ENCODE measurements at places on chromosomes 2 and 18.

- DNase-seq = no peak
These were observed 130.4 kb upstream of the ARL4C start for GRCh38 chr2:234627308-234627707.

DNA sequence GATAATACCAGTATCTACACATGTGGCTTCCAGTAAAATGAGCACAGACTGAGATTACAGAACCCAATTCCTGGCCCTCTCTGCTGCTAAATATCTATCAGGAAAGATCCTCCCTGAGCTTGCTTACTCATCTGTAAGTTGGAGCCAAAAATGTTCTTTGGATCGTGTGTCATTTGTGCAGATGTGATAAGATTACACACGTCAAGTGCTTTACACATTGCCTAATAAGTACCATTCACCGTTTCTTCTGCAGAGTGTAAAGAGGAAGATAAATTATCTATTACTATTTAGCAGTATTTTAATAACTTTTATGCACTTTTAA is 23.2 kb upstream of the SLC20A1 start:
- peak; percentile 36 for DNase-seq

DNA sequence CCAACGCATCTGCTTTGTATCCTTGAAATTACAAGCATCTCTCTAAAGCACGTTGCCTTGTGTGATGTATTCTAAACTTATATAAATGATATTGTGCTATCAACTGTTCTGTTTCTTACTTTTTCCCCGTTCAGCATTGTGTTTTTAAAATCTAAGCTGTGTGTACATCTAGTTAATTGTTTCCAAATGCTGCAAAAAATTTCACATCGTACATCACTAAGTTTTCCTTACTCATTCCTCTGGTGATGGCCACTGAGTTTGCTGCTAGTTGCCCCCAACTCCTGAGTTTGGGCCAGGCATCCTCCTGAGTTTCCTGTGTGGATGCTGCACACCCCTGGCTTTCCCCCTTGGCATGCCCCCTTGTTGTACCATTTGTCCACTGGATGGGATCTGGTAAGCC is 139.7 kb downstream of the MYCN start:
- DNase-seq = no peak

- no peak for DNase-seq
These were observed 177.5 kb downstream of the CD8B2 start for GRCh38 chr2:106664669-106665068.

DNA sequence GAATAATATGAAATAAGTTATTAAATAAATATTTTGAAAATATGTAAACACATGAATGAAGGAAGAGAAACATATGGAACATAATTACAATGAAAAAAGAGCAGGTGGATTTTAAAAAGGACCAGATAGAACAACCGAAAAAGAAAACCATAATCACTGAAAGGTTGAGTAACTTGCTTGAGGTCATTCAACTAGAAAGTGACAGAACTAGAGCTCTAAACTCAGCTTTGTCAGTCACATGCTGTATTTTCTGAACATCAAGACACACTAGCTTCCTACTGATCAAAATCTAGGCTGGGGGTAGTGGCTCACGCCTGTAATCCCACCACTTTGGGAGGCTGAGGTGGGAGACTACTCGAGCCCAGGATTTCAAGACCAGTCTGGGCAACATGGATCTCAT is 30.0 kb upstream of the ITGAV start:
- DNase-seq = no peak

DNA sequence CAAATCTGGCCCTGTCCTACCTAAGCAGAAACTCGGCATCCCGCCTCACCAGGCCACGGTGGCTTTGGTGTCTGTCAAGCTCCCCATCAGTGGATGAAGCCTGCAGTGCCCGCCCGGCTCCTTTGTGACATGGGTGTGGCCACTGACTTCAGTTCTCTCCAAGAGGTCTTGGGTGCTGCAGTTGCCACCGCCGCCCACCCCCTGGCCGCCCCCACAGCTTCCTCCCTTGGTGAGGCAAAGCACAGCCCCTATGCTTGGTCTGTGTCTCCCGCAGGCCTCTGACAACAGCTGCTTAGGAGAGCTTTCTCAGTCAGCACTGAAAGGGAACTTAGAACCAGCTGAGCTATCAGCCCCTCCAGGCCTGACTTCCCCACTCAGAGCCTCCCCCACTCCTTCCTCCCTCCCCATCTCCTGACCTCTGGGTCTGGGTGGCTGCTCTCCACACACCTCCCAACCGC is 22.9 kb upstream of the GPR55 start:
- no peak for DNase-seq

GRCh38 chr18:38525039-38525438 is 959.4 kb upstream of the CELF4 start:
- DNase-seq = no peak

- DNase-seq = no peak
These were observed 8.9 kb upstream of the RPRM start for GRCh38 chr2:153487448-153487847.

DNA sequence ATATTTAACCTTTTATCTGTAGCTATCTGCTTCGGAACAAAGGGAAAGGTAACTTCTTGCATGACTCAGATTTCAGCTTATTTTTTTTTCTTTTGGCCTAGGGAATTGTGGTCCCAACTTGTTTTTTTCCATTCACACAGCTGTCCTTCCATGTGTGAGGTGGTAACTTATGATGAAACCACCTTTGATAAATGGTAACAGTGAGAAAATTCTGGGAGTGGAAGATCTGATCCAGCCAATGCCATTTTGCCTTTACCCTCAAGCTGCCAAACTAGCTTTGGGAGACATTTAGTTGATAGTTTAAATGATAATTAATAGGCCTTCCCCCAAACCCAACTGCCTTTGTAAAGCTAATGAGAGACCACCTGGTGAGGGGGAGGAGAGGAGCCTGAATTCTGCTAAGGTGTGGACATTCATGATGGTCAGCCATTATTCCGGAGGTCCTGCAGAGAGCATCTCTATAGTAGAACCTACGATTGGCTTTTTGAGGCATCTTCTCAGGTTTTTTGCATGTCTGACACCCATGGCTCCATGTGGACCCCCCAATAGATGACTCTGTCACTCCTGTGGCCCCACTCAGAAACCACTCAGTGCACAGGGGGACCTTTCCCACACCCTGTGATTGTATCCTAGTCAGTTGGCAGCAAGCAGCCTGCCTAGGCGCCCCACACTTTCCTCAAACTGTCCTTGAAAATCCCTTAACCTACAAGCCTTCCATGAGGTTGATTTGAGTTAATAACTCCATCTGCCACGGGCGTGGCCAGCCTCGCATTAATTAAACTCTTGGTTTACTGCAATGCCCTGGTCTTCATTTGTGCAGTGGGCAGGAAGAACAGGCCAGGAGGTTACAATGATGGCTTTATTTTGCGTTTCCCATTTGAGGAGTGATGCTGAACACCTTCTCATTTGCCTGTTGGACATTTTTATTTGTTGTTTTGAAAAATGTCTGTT is 263.5 kb upstream of the PXDN start:
- DNase-seq = no peak

DNA sequence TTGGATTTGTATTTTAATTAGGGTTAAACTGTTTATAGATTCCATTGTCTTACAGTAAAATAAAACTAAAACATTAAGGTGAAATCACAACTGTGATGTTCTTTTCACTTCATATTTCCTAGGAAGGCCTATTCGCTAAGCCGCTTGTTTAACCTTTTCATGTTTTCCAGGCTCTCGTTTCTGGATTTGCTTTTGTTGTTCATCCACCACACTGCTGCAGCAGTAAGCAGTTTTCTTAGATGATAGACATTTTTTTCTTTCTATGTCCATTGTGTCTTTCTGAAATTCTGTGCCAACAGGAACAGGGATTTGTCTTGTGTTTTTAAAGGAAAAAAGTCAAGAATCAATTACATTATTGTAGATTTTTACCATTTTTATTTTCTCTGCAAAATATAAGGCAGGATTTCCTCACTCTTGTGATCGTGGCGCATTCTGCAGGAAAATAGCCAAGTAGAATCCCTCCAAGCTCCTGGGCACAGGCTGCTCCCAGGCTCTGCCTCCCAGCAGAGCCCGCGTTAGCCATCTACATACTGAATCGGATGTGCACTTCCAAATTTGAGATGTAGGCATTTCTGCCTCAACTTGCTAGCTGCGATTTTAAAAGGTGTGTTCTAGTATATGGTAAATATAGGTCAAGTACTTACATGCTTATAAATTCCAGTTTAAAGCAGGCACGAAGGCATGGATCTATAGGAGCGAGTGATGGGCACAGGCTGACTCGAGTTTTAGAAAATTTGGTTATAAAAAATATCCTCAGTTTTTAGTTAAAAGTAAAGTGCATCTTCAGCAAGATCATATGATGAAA is 10.2 kb downstream of the TSHZ1 start:
- no peak for DNase-seq

DNA sequence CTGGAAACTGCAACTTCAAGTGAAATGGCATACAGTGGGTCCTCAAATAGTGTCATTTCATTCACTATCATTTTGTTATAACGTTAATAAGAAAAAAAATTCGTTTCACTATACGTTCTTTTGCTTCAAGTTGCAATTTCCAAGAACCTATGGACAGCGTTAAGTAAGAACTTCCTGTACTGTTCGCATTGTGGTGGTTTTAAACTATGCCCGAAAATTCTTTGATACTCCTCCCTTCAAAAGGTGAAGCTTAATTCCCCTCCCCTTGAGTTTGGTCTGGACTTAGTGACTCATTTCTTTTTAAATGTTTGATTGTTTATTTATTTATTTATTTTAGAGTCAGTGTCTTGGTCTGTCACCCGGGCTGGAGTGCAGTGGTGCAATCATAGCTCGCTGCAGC is 20.7 kb downstream of the GNLY start:
- DNase-seq = no peak

GRCh38 chr2:68083346-68083745 is 20.5 kb upstream of the C1D start:
- no peak for DNase-seq

DNA sequence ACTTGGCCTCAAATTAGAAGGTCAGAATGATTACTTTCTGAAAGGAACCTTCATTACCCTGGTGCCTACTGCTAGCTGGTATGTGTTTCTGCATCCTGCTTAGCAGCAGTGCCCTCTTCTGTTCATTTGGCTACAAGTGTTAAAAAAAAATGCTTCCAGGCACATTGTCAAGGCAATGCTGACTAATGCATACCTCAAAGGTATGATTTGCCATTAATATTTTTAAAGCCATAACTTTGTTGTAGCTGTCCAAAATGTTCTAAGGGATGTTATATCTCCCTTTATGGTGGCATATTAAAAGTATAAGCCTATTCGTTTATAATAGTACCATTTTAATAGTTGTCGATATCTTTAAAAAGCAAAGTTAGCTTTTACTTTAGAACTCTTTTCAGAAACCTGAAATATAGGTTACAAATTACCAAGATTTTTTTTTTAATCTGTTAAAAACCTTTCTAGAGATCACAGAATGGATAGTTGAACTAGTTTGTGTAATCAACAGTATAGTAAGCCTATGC is 52.0 kb upstream of the FAM171B start:
- peak; percentile 49 for DNase-seq

GRCh38 chr2:151106805-151107506 is 154.7 kb downstream of the RBM43 start:
- DNase-seq = no peak

GRCh38 chr2:230877759-230878598 is 13.2 kb downstream of the ITM2C start:
- DNase-seq = no peak

DNA sequence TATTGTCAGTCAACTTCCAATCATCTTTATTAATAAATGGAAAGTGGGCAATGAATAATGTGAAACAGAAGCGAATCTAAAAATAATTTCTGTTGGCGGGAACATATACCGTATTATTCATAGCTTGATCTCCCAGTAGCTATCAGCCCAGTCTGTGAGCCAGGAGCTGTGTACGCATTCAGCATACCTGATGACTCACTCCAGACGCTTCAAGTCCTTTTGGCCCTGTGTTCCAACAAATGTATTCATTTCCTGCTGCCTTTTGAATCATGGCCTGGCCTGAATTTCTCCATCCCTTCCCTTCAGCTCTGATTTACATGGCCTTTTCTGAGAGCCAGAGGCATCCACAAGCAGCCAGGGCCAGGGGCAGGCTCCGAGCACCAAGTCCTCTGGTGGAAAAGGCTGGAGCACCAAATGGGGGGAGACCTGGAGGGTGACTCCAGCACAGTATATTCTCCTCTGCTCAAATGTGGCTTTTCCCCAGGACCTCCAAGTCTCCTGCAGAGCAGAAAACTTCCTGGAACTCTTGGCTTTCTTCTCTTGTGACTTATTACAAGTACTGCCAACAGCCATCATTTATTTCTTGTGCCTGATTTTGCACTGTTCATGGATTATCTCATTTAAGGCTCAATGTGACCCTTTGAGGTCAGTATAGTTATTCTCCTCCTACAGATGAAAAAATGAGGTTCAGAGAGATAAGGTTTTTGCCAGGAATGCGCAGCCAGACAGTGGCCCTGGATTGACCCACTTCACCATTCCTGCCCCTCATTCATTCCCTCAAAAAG is 108.7 kb downstream of the EN1 start:
- DNase-seq = peak; percentile 90

DNA sequence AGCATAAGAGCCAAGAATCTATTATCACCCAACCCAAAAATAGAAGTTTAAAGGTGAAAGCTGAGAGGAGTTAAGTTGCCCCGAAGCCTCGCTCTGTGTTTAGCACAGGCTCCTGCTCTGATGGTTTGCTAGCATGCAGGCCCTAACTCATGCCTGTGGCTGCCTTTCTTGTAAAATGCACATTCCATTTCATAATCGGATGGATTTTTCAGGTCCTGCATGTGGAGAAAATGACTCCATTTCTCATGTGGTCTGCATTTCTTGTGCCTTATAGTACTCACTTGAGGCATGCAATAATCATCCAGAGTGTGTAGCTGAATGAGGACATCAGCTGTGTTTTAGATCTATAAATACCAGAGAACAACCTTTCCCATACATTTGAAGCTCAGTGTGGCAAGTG is 381.8 kb downstream of the CPS1 start:
- DNase-seq = no peak

DNA sequence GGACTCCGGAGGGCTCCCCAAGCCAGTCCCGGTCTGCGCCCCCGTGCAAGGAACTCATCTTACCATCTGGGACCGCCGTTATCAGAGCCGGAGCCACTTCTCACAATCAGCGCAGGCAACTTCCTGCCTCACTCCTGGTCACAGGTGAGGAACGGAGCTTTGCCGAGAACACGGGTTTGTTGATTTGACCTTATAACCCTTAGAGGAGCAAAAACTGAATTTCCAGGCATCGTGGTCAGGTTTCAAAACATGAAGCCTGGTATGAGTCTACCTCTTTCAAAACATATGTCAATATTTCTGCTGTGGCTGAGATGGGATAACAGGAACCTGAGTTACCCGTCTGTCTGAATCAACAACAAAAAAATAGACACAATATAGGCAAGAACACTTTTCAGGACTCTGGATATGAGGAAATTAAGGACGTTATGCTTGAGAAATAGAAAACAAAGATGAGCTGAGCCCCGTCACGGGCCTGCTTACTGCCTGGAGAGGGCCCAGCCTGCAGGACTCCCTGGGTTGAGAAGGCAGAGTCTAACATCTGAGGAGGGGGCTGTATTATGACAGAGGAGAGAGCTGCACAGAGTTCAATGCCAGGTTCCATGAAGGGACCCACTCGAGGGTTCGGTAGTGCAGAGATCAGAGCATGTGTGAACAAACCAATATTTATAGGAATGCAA is 148.7 kb downstream of the NDUFA10 start:
- no peak for DNase-seq

GRCh38 chr2:26575836-26576564 is 65.2 kb downstream of the CIB4 start:
- no peak for DNase-seq
